NCI-H2029 treated with DMSO at 0.1 percent for 48 hours (cell line): ENCODE measurements at places on chromosomes 4 and X.

GRCh38 chr4:109511414-109511813, 48.6 kb upstream of the MCUB start:
- DNase-seq: no peak

DNA sequence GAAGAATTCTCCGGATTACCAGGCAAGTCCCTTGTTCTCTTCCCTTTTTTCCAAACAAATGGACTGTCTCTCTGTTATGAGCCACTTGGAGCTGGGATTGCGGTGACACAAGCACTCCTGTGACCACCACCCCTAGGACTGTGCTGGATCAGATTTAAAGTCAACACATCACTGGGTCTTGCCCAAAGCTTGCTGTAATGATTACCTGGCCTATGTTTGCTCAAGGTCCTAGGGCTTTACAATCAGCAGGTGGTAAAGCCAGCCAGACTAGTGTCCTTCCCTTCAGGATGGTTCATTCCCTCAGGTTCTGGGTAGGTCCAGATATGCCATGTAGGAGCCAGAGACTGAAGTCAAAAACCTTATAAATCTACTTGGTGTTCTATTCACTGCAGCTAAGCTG, 144.7 kb downstream of the COX18 start:
- DNase-seq: no peak

DNA sequence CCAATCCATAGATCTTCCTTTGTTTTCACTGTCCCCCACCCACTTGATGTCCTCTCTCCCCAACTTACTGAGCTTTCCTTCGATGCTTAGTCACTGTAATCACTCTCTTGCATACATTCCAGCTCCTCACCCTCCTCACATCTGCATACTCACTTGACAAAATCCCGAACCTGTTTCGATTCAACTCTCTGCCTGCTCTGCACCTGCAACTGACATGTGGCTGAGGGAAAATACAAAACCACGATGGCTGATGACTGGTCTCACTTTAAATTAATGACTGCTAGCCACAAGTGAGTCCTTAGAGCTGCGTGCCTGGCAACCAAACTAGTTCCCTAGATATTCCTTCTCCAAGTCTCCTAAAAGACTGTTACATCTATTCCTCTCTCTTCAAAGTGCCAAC, 70.4 kb upstream of the FHL1 start:
- DNase-seq: no peak

DNA sequence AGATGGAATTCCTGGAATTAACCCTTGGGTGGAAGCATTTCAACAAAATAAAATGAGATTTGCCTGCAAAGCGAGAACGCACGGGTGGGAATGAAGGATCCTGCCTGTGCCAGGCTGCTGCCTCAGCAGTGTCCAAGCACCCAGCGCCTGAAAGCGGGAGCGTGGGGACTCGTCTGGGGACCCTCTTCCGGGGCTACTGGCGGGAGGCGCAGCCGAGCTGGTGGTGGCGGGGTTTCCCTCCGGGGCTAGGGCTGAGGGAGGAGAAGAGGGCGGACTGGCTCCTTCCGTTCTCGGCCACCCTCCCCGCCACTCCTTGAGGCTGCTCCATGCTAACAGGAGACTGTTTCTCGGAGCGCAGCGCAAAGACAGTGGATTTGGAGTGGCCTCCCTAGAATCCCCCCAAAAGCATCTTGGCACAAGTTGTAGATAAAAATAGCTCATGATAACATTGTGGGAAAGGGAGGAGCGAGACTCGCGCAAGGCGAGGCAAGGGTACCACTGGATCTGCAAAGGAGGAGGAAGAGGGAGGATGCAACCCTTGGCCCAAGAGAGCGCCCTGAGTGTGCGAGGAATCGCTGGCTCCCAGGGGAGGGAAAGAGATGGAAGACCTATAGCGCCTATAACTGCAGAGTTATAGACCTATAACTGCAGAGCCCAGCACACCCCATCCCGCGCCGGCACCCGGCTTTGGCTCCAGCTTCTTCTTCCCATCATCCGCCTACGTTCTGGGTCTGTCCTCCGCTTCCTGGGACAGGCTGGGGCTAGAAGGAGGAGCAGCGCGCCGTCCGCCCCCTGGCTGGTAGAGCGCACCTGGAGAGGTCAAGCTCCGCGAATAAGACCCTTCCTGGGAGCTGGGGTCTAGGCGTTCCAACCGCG, 1.3 kb downstream of the HS3ST1 start:
- no peak for DNase-seq

DNA sequence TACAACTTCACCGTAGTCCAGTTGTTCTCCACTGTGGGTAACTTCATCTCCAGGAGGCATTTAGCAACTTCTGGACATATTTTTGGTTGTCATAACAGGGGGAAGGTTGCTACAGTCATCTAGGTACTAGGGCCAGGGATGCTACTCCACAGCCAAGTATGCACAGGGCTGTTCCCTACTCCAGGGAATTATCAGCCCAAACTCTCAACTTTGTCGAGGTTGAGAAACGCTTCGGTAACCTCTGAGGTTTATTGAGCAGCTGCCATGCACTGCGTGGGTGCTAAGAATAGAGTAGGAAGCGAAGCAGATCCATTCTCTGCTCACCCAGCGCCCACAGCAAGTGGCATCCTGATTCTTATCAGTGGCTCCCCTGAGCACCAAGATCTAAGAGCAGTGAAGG, 8.2 kb downstream of the FGFBP1 start:
- DNase-seq: no peak

DNA sequence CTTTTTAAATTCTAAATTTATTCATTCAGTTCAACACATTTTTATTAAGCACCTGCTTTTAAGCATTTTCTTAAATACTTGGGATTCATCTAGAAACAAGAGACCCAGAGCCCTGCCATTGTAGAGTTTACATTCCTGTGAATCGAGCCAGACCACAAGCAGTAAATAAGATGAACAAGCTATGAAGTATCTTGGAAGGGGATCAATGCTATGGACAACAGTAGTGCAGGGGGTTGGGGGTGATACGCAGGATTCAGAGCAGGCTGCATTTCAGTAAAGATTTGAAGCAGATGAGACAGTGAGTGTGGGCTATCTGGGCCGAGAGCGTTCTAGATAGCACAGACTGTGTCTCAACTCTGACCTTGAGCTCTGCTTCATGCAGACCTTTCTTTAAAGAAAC, 35.1 kb downstream of the CLDN22 start:
- no peak for DNase-seq

DNA sequence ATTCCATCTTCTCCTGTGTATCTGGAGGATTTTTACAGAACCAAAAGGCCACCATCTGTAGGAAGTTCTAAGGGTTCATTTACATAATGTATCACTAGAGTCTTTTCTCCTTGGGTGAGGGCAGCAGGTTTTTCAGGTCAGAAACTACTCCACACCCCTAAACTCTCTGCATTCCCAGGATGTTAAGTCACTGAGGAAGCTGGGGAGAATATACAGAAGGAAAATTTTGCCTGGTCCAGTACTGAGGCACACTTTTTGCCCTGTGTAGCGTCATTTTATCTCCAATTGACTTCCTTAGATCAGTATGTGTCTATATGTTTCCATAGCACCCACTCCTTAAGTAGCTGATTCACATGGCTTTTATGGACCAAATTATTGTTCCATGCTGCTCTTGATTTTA, 17.0 kb downstream of the XKRX start:
- no peak for DNase-seq

GRCh38 chr4:125650557-125650956, 335.8 kb downstream of the FAT4 start:
- no peak for DNase-seq

- DNase-seq: no peak
Measured at GRCh38 chr4:105808750-105809041, 86.6 kb upstream of the NPNT start.

- peak; percentile 8 for DNase-seq
Measured at GRCh38 chr4:69818060-69818639, 41.8 kb downstream of the SULT1E1 start.

DNA sequence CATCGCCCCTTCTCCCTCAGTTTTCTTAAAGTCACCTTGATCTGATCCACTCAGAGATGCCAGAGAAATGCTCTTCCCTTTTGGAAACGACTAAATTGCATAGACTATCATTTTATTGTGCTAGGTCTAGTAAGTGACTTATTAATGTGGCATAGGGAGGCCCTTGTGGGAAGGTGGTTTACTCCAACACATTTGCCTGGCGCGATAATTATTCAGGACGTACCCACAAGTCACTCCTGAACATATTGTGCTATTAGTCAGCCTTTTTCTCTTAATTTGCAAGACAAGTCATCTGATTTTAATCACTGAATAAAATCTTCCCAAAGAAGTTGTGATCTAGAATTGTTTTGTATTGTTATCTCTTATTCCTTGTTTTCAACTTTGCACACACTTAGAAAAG, 7.6 kb downstream of the ENPEP start:
- DNase-seq: no peak

GRCh38 chrX:39814391-39814790, 283.4 kb downstream of the BCOR start:
- peak; percentile 8 for DNase-seq

DNA sequence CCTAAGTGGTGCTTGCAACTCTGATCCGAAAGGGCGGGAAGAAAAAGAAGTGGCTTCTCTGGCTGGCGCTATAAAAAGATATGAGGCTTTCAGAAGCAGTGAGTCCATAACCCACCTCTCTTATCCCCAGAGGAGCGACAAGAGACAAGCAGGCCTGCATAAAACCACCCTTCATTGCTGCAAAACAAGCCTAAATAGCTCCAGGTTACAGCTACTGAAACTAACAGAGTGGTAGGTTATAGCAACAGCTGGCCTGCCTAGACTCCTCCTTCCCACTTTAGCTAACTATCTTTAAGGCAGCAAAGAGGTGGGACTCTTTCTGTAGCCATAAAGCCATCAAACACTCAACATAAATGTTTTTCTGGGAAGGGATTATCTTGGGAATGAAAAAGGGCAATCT, 245.0 kb upstream of the GPR101 start:
- DNase-seq: no peak

- no peak for DNase-seq
Measured at GRCh38 chr4:82784681-82785610, 13.7 kb downstream of the SCD5 start.

GRCh38 chr4:168398589-168398988, 80.0 kb upstream of the DDX60 start:
- DNase-seq: no peak

DNA sequence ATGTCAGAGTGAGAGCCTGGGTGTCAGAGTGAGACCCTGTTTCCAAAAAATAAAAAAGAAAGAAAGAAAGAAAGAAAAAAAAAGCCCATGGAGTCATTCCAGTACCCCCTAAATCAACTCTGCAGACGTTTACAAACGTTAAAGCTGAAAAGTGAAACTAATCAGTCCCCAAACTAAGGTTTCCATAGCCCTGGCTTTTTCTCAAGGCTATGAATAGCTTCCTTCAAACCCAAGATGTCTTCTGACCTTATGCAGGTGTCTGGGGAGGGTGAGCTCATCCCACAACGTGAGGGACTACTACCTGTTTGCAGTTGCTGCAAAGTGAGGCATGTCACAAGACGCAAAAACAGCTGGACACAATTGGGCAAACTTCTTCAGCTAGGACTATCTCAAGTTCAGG, 144.0 kb downstream of the SH3KBP1 start:
- DNase-seq: no peak

DNA sequence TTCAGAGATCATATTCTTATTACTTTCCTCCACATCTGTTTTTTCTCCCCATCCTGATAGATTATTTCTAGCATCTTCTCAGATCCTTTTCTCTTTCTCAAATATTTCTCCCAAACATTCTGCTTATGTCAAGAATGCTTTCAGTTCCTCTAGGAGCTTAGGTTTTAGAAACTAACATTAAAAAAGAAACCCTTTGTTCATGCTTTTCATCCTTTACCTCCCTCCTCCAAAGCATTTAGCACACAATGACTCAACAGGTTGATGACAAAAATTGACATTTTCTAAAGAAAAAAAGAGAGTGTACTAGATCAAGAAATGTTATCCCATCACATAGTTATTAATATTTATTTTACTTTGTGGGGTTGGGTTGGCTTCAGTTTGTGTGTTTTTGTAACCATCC, 16.5 kb upstream of the ALB start:
- DNase-seq: no peak

DNA sequence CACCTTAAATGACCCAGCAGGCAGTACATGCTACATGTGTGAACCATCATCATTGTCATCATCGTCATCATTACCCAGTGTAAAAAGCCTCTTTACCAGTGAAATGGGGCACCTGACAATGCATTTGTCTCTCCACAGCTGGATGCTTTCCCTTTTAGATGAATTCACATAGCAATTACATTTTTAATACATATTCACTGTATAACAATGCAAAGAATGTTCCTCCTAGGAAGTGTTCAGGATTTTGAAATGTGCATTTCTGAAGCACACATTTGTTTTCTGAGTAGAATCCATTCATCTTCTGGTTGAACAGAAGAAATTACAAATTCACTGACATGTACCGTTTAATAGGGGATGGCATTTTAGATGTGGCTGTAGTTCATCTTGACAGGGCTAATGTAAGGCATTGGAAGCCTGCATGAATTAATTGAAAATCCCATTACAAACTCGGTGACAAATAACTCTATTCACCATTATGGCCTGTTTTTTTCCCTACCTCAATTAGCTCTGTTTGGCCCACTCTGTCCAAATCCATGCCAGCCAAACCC, 111.1 kb downstream of the SH3RF1 start:
- DNase-seq: no peak

- no peak for DNase-seq
Measured at GRCh38 chr4:85498068-85498733, 23.3 kb downstream of the ARHGAP24 start.

- no peak for DNase-seq
Measured at GRCh38 chr4:48704091-48704802, 75.8 kb downstream of the FRYL start.

DNA sequence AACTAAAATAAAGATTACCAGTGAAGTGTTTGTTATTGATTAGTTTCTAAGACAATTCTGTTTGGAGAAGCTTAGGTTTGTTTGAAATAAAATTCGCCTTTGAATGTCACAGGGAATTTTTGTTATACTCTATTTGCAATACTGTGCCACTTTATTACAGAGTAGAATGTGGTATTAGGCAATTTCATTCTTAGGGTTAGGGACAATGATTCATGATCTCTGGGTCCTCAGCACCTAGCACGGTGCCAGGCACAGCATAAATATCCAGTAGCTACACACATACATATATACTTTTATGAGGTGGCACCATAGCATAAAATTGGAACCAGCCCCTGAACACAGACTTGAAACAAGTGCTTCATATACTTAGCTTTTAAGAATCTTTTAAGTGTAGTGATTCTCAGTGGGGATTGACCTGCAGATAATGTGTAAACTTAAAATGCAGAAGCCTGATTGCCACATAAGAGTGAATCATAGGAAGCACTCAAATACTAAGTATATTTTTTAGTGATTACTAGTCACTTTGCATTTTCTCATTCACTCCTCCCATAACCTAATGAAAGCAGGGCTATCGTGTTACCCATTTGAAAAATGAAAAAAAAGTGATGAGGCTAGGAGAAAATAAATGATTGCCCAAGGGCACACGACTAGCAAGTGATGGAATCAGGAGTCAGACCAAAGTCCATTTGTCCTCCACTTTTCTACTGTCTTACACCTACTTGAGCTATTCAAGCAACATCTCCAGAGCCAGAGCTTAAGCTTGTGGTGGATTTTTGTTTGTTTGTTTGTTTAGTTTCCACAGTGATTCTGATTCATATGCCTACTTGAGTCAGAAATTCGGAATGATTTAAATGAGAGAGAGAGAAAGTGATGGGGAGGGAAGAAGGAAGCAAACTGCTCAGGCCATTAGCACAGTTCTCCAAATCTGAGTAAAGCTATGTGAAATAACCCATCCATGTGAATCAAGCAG, 366.0 kb upstream of the FGF13 start:
- DNase-seq: no peak

- DNase-seq: no peak
Measured at GRCh38 chr4:51942108-51942832, 77.9 kb downstream of the LRRC66 start.
